T-helper 2 cell (primary cell): ENCODE measurements at places on chromosomes 3 and 15.

GRCh38 chr15:66097151-66098021 lies 156.2 kb downstream of the MEGF11 start:
- DNase-seq, result no peak

DNA sequence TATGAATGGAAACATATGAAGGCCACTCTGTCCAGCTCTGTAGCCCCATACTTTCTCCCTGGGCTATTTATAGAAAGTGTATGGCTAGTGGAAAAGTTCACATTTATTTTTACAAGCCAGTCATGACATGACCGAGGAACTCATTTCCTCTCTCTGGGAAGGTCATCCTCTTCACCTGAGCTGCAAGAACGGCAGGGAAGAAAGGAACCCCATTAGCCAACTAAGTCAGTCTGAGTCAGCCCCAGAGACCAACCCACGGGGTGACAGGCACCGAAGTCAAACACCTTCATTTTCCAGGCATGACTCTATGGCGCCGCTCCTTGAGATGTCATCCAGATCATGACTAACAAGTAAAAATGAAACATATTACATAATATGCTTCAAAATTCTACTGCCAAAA lies 4.8 kb downstream of the PAQR9 start:
- DNase-seq, result no peak

DNA sequence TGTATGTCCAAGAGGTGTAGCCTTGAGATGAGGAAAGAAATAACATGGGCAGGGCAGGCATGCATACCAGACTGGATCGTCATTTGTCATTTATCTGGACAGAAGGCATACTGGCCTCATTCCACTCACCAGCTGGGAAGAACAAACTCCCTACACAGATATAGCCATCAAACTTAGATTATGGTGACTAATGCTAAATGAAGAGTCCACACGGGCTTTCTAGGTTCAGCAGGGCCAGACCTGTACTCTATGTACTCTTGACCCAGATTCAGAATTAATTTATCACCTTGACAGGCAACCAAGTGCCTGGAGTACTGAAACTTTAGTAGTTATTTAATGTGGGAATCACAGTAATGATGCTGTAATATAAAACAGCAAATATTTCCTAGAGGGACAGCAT lies 164.3 kb upstream of the IL12A start:
- no peak for DNase-seq

- DNase-seq, result no peak
Observed at GRCh38 chr3:81718311-81718710, 43.1 kb downstream of the GBE1 start.

GRCh38 chr3:161212906-161213305 lies 8.2 kb upstream of the NMD3 start:
- DNase-seq, result no peak

DNA sequence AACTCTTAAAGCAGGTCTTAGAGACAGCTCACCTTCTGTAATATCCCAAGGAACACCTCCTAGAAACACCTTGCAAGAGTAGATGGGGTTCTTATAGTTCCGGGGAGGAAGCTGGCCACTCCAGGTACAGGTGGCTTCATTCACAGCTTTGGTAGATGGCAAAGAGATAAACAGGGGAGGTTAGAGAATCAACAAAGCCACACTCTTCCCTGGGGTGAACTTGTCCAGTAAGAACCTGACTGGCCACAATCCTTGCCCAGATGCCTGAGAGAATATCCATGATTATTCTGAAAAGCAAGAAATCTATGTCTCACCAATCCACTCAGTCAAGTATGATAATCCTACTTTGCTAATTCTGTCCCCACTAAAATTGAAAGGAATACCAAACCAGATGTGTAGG lies 13.6 kb upstream of the RPS17 start:
- DNase-seq, result no peak
